ENCODE measurements at places on chromosomes 3 and 15.

DNA sequence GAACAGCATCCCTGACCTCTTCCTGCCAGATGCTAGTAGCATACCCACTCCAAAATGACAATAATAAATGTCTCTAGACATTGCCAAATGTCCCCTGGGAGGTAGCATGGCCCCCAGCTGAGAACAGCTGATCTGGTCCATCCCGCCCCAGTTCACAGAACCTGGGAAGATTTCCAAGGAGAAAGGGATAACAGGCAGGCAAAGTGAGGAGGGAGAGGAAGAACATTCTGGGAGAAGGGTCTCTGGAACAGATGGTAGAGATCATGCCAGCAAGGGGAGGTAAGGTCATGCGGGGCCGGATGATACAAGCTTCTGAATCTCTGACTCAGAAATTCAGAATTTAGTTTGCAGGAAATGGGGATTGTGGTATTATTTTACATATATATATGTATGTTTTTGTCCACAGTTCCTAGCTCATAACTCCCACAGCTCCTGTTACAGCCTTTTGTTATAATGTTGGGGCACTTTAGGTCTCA is 192.7 kb downstream of the SUCLG2 start:
- DNase-seq, result no peak

GRCh38 chr3:79329154-79329553 is 438.6 kb downstream of the ROBO1 start:
- DNase-seq, result no peak

DNA sequence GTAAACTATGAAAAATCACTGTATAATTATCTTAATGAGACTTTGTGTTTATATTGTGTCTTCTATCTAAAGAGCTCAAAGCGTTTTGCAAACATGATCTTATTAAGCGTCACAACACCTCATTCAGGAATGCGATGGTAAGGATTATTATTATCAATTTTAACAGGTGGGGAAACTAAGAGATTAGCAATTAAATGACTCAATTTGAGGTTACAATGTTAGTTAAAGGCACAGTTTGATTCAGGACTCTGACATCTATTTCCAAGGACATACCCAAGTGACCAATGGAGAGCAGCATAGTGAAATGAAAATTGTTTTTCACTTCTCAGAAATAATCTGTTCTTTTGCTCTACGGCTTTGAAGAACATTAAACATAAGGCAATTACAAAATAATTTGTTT is 74.6 kb downstream of the FMN1 start:
- DNase-seq, result no peak

- DNase-seq, result no peak
These were observed 265.5 kb upstream of the TPRG1 start for GRCh38 chr3:188906236-188906635.

DNA sequence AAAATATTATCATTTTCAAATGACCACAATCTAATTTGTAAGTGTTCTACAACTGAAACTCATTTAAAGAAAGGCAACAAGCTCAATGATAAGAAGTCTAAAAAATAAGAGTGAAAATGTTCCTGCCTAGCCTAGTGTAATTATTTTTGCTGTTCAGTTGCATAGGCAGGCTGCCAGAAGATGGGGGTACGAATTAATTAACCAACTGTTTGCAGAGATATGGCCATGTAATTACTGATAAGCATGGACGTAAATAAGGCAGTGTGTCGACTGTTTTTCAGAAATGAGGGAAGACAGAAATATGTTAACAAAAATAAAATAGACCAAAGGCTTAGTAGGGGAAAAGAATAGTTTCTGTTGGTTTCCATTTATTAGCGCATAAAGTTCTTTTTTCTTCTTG is 24.7 kb upstream of the SCAANT1 start:
- no peak for DNase-seq

DNA sequence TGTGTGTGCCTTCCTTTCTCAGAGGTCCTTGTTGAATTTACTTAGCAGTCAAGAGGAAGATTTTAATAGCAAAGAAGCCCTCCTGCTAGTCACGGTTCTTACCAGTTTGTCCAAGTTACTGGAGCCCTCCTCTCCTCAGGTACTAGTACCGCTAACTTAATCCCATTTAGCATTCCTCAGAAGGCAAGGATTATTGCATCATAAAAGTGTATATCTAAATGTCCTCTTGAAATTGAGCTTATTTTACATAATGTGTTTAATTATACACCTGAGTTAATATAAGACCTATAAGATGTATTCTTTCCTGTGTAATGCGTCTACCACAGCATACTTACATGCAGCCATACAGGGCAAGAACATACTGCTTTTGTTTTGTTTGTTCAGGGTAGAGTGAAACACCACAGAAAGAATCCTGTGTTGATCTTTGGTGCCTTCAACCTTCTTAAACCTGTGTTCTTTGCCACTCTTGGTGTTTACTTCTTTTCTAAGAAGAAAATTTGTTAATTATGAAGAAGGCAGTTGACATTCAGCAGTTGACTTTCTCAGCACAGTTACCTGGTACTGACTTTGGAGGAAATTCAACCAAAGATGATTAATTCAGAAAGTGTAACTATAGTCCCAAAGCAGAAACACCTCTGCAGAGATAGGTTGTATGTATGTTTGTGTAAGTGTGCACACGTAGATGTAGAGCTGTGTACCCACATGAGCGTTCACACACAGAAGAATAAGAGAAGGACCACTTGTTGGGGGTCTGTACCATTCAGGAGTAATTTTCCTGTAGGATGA is 33.1 kb downstream of the POLG start:
- no peak for DNase-seq

GRCh38 chr15:44536302-44536961 is 515 bp upstream of the EIF3J start:
- peak; percentile 50 for DNase-seq

DNA sequence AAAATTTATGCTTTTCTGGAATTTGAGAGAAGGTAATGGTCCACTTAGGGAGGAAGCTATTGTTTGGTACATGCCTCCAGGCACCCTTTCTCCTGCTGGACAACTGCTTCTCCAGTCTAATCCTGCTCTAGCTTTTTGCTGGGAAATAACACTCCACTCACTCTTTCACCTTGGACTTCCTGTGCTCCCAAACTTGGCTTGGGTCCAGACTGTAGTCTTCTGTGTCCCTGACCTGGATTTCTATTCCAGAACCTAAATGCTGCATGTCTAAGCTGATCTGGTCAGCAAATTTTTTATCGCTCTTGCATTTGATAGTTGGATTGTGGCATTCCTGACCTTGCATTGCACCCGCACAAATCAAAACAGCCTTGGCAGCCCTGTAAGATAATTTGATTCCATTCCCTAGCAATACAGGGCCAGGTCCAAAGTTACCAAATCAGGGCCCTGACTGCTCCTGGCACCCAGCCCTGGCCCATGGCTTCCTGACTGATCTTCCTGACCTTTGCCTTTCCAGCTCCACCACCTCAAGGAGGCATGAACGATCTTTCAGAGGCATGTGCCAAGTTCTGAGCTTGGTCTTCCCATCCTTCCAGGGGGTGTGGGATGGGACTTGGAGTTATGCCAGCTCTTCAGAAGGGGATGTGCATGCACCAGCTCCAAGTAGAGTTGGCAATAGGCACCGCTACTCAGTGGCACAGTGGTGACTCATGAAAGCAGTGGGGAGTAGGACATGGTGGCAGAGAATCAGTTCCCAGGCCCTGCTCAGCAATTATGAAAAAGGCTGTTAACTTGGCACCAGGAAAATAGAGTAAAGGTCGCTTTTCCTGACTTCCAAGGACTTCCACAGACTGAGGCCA is 43.9 kb upstream of the GOLGA8J start:
- DNase-seq, result no peak

DNA sequence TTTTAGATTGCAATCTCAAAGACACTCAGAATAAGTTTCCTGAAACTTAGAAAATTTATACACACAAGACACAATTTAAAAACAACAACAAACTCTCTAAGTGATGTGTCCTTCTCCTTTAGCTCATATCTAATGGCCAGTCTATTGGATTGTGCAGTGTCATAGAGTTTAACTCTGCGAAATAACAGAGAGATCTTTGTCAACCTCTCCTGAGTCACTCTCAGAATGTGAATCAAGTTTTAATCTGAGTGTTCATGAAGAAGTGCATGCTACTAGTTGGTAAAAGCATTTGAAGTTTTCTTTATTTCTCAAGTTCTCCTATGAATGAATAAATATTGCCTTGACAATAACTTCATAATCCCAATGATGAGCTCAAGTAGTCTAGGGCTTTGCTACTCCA is 284.5 kb upstream of the DNAJC19 start:
- DNase-seq, result no peak

- DNase-seq, result no peak
These were observed 82.5 kb downstream of the SOX2 start for GRCh38 chr3:181794011-181794790.

DNA sequence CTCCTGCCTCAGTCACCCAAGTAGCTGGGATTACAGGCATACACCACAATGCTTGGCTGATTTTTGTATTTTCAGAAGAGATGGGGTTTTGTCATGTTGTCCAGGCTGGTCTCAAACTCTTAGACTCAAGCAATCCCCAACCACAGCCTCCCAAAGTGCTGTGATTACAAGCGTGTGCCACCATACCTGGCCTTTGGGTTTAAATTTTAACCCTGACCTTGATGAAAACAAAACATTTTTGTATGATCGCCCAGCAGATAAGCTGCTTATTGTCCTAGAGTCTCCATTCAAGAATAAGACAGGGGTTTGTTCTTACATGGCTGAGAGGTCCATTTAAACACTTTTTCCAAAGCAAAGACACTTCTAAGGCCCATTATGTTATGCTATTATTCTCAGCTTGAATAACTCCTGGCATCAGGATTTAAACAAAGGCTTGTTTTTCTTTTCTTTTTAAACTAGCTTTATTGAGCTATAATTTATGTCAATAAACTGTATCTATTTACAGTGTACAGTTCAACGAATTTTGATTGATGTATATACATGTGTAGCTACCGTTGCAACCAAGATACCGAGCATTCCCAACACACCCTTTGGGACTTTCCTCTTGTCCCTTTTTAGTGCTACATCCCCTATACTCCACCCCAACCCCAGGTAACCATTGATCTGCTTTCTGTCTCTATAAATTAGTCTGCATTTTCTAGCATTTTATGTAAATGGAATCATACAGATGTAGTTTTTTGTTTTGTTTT is 1.4 kb upstream of the MUC13 start:
- DNase-seq, result no peak

DNA sequence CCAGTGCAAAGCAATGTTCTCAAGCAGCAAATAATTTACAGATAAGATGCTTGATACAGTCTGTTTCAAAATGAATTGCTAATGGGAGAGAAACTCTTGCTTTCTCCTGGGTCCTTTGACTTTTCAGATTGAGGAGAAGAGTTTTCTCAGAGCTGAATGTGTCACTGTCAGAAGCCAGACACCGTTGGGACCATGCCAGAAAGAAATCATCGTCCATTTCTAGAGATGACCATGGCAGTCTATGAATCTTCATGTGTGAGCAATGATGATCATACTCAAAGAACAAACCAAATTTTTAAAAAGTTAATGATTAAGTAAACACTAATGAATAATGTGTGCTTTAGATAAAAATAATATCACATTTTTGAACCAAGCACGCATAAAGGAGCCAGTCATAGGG is 77.6 kb downstream of the ZNF385D start:
- DNase-seq, result no peak

- DNase-seq, result no peak
These were observed 20.0 kb upstream of the SLC28A2 start for GRCh38 chr15:45231864-45232562.

GRCh38 chr3:184335661-184336546 is 1.5 kb upstream of the FAM131A start:
- DNase-seq, result peak; percentile 71
